GF-D8 (cell line): ENCODE measurements at places on chromosomes 7 and 10.

DNA sequence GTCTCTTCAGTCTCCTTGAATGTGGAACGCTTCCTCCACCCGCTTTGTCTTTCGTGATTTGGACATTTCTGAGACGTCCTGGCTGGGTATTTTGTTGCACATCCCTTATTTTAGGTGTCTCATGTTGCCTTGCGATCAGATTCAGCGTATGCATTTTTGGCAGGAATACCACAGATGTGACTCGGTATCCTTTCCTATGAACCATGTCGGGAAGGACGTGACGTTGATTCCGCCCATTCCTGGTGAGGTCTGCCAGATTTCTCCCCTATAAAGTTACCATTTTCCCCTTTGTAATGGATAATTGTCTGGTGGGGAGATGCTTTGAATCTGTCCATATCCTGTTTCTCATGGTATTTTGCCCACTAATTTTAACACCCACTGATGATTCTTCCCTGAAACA is 49.6 kb downstream of the RBM17 start:
- DNase-seq = no peak

- no peak for DNase-seq
Measured at GRCh38 chr10:51860257-51860656, 160.9 kb upstream of the CSTF2T start.

DNA sequence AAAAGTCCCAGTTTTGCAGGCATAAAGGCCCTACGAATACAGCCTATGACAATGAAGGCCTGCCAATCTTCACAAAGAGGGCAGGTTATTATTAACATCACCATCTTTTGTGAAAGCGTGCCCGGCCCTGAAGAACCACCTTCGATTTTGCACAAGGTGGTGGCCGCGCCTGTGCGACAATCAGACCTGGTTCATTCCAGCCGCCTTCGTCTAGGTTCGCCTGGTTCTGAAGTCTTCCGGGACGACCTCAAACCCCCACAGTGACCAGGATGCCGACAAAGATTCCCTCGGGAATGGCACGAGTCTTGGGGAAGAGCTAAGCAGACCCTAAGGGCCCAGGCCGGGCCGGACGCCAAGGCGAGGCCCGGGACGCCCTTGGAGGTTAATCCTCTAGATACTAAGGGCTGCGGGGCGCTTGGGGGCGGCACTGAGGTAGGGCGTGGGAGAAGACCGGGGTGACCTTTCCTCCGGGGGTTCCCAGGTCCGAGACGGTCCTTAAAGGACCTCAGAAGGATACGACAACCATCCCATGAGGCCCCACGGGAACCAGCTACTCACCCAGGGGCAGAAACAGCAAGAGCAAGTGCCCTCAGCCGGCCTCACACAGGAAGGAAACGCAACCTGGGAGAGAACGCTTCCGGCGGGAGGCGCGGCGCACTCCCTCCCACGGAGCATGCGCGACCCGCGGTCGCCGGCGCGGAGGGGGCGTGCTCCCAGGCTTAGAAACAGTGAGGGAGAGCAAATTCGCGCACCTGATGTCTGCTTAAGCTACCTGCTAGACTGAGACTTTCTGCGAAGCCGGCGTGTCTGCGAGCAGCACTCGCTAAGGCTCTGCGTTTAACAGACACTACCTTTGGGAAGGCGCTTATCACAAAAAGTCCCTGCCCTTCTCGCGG is at the start of gene ATAD1:
Gene ATAD1, minus strand, starts transcription at position 618 of the 896 bp plus-strand sequence. CDS start 3,627 bp downstream, outside the sequence.
- peak; percentile 77 for DNase-seq

- no peak for DNase-seq
Measured at GRCh38 chr10:121514141-121514865, 83.9 kb downstream of the FGFR2 start.

DNA sequence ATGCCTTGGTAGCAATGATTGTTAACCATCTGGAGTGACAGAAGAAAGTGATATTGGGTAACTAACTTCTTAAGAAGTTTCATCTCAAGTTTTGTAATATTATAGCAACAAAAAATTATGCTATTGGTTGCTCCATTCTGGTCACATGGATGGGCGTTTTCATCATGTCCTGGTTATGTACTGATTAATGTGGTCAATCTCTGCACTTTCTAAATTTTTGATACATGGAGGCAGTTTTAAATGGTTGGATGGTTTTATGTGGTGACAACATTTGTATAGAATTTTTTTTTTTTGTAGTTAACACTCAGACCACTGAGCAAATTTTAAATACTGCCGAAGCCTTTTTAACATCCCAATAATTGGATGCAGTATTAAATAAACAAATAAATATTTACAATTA is 55.2 kb upstream of the CCAR1 start:
- no peak for DNase-seq

DNA sequence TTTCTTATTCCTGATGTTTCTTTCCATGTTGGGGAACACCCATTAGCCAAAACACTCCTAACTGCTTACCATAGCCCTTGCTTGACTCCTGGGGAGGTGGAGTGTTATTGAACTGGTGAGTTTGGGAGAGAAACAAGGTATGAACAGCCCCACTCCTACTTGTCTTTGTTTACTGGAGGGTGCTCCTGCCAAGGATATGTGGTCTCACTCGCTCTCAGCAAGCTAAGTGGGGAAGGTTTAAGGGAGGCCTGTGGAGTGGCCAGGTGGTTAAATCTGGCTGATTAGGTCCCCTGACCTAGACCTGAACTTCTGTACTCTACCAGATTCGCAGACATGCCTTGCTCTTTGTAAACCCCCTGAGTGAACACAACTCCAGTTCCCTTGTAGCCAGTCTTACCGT is 300.1 kb downstream of the PTEN start:
- DNase-seq = no peak
